ENCODE measurements at places on chromosomes 16 and 17.

DNA sequence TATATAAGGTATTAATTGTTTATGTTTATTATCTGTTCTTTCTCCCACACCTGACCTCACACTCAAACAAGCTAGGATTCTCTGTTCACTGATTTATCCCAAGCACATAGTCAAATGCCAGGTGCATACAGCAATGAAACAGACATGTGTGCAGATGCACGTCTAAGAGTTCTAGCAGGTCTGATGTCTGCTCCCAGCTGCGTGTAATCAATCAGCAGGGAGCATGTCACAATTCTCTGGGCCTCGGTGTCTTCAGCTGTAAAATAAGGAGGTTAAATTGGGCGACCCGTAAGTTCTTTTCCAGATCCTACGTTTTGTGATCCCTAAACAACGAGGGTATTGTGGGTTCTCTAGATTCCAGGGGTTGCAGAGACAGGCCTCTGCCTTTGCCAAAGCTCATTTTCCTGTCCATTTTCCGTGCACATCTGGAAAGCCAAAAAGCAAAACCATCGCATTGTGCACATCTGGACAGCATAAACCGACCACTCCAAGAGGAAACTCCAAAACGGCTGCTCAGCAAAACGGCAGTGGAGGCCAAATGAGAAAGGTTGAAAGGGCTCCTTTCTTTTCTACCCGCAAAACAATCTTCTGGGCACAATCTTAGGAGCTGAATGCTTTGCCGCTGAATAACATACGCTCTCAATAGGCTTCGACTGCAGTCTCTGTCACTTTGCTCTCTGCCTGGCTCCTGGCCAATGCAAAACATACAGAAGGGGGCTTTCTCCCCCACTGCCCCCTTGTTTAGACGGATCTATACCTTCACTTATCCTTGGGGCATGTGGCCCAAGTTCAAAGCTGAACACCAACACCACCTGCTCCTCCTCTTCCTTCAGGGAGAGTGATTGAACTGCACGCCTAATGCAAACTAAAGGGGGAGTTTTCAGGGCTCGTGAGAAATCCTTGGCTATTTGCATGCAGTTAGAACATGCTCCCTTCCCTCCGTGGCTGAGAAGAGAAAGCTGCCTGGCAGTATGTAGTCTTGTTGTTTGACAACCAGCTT lies 426.3 kb downstream of the SLC39A11 start:
- no peak for DNase-seq

DNA sequence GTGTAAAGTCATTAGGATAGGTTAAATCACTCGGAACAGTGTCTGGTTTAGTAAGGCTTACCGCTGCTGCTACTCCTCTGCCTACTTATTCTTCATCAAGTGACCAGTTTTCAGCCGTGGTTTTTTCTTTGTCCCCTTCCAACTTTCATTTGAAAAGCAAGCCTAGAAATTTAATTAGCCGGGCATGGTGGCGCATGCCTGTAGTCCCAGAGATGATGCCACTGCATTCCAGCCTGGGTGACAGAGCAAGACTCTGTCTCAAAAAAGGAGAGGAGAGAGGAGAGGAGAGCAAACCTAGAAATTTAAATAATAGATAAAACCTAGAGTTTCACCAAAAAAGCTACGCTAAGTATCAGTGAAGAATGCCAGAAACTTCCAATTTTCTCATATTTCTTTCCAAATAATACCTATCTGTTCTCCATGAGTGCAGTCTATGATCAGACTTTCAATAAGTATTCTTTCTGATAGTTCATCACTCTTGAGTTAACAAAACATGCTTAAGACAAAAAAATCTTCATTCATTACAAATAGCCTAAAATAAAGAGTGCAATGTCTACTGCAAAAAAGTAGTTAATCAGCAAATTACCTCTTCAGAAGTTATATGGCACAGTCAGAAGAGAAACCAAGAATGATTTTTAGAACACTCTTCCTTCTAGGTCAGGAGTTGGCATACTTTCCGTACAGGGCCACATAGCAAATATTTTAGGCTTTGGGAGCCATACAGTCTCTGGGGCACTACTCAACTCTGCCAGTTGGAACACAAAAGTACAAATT lies 15.1 kb downstream of the ANKFY1 start:
- DNase-seq: no peak

DNA sequence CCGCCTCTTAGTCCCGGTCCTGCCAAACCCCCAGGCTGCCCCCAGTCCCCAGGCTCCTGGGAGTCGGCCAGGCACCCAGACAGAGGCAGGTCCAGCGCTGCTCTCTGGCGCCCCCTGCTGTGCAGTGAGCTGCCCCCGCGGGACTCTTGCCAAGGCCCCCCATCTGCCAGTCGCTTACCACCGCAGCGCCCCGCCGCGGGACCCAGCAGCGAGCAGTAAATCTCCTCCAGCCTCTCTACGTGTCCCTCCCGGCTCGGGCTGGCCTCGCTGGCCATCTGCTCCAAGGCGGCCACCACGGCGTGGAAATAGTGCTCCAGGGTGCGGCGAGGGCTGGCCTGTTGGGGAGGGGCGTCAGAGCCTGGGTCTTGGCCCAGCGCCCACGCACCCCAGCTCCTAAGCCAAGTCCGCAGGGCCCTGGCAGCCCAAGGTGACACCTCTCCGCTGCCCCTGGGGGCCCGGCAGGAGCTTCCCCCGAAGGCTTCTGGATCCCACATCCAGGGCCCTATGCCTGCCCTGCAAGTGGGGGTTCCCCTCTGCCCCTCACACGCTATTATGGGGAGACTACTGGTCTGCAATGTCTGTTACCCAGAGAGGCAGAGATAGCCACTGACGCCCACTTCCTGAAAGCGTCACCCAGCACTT lies 33.7 kb upstream of the MFSD6L start:
- peak; percentile 7 for DNase-seq

- no peak for DNase-seq
Observed at GRCh38 chr16:58464047-58464915, 35.7 kb upstream of the NDRG4 start.
